Suprapubic skin (tissue), 4 donors: ENCODE measurements at places on chromosomes 3 and 15. TPM values are rescaled to one million over a fixed set of nuclear protein-coding genes. Genes with fewer than 3 reads are reported as not detected.
A peak's percentile ranks its signal among the peaks of the same experiment; 100 is the strongest.

DNA sequence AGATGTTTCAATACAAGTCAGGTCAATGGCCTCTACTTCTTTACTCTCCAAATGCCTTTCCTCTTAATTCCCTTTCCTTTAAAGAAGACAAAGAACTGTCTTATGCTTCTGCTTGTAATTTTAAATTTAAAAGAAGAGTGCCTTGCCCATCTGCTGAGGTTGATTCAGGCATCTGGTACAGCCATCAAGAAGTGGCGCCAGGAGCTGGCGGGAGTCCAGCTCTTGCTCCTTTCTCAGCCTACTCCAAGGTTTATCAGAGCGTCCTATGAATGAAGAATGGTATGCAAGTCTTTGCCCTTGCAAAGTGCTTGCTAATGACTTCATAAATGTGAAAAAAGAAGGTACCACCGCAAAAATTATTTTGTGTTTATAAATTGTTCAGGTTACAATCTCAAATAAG lies 294.6 kb upstream of the TGFBR2 start:
- DNase-seq: no peak

DNA sequence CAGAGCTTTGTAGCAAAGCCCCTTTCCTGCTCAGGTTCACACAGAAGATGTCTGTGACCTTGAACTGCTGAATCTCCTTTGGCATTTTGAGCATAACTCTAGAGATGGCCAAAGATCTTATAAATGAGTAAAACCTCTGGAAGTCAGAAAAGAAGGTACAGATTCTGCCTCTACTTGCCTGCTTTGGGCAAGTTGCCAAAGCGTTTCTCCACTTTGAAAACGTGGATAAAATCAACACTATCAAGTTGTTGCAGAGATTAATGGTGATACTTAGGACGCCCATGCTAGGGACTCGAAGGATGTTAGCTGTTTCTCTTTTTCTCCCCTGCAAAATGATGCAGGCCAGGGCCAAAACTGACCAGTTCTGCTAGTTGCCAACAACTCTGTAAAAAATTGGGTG lies 68.0 kb upstream of the CMTM7 start:
- DNase-seq: no peak

The CPN2 gene
- total RNA-seq: not detected

- DNase-seq: no peak
These were observed 14.4 kb upstream of the GNAI2 start for GRCh38 chr3:50221411-50222168.

- DNase-seq: no peak
These were observed 12.2 kb upstream of the TMEM40 start for GRCh38 chr3:12771236-12771635.

GRCh38 chr3:170739410-170739809 lies 130.6 kb downstream of the RPL22L1 start:
- no peak for DNase-seq

DNA sequence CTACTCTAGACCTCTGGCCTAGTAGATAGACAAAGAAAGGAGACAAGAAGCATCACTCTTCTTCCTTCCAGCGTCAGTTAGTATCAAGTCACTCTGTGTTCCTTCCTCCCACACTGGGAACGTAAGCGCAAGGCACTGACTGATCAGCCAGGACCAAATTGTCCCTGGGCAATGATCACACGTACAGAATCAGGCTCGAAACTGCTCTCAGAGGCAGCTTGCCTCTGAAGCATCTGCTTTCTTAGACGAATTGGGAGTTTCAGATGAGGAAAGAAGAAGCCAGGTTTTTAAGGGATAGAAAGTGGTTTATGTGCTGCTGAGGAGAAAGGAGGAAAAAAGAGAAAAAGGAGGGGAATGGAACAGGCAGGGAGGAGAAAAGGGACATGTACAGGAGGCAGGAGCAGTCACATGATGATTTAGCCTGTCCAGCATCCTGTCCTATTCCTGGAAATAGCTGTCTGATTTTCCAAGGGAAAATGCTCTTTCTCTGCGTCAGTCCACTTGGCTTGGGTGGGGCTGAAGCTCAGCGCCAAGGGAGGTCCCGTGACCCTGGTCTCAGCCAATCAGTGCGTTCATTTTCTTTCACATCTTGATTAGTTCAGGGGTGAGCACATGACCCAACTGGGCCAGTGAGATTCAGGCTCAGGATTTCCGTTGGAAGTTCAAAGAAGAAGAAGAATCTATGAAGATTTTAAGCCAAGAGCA lies 102.0 kb upstream of the PRICKLE2 start:
- DNase-seq: peak; percentile 89

GRCh38 chr3:184885112-184885511 lies 73.1 kb downstream of the VPS8 start:
- no peak for DNase-seq

DNA sequence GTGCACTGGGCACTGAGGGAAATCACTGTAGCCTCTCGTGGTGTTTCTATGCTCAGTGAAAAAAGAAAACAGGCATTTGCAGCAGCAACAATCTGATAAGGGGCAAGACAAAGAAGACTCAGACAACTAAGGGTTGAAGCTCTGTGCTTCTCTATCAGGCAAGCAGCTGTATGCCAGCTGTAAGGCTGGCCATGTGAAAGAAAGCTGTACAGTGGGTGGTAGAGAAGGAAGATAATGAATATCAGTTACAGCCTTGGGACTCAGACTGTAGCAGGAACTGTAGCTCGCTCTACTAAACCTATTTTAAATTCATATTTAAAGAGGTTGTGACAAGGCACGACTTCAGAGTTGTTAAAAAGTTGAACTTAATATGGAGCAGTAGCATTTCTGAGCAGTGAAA lies 76.3 kb downstream of the VGLL3 start:
- no peak for DNase-seq

DNA sequence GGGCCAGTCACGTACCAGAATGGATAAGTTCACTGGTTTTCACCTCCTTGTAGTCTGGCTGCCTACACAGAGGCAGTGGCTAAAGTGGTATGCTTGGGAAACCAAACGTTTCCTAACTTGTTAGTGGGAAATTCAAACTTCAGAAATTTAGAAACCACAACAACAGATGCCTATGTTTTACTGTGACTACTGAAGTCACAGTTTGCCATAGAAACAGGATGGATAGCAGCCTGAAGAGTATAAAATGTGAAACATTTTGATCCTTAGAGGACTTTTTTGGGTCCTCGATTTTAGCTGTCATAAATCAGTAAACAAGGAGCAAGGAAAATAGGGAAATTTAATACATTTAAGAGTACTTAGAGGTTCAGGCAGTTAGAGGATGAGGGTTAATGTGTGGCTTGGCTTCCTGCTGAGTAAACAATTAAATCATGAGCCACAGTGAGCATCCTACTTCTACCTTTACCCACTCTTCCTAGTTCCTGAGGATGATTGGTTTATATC lies 48.6 kb downstream of the CMSS1 start:
- no peak for DNase-seq

GRCh38 chr3:126126811-126127431 lies 43.0 kb upstream of the SLC41A3 start:
- peak; percentile 72 for DNase-seq

The KLHL40 gene
- total RNA-seq: not detected

DNA sequence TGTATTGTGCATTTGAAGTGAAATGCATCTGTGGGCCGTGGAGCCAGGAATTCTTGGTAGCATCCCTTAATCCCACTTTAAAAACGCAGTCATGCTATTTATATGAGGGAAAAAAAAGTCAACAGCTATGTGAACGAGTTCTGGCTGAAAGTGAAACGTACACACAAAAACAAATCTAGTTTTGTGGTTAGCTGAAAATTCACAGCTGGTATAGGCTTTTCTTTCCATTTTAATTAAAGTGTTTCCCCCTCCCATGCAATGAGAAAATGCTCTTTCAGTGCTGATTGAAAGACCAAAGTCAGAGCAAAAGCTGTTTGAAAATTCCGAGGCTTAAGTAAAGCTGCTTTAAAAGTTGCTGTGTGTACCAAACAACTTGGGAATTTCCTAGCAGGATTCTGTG lies 297.4 kb downstream of the PLCL2 start:
- DNase-seq: no peak

- no peak for DNase-seq
These were observed 19.5 kb upstream of the BSN start for GRCh38 chr3:49534581-49535441.

The MLF1 gene
- 8.3 TPM for total RNA-seq

The SAXO2 gene
- not detected for total RNA-seq

GRCh38 chr15:71225851-71226250 lies 110.6 kb downstream of the THSD4 start:
- DNase-seq: no peak

- DNase-seq: no peak
These were observed 5.8 kb upstream of the HCN4 start for GRCh38 chr15:73374604-73375003.

GRCh38 chr3:80688814-80689213 lies 921.0 kb upstream of the ROBO1 start:
- DNase-seq: no peak

- no peak for DNase-seq
These were observed 316.6 kb downstream of the EDEM1 start for GRCh38 chr3:5504135-5504534.

GRCh38 chr15:71440489-71441110 lies 325.3 kb downstream of the THSD4 start:
- DNase-seq: no peak

- peak; percentile 72 for DNase-seq
These were observed 25.2 kb downstream of the ARPP21 start for GRCh38 chr3:35664460-35664919.

DNA sequence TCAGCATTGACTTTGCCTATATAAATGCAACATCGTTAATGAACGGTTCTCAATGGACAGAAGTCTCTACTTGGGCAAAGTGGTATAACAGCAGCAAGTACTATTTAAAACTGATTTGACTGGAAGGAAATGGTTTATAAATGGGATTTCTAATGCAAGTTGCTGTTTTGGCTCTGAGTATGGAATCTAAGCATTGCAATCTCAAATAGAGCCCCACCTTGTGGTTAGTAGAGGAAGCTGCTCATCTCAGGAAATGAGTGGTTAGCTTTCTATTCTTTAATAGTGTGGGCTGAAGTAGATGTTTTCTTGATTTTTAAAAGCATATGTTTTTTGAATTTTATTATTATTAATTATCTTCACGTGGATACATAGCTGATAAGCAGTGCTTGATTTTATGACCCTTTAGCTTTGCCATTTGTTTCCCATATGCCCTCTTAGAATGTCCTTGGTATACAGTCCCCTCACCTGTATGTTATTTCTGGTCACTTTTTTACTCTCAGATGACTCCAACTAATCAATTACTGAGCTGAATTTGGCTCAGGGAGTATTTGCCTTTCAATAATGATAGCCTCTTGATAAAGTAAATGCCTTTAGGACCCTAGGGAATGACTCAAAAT lies 67.1 kb downstream of the OXSM start:
- no peak for DNase-seq

DNA sequence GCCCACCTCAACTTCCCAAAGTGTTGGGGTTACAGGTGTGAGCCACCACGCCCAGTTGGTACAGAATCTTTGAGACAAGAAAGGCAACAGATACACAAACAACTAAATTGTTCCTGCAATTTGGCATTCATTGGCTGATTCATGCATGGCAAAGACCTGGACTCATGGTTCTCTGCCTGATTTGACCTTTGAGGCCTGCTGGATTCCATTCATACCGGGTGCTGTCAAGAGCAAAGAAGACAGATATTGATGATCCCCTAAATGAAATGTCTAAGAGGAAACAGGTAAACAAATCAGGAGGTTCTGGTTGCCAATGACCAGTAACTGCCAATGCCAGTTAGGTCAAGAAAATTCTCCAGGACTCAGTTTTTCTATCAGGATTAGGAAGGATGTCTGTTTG lies 43.9 kb upstream of the RAD18 start:
- DNase-seq: no peak

DNA sequence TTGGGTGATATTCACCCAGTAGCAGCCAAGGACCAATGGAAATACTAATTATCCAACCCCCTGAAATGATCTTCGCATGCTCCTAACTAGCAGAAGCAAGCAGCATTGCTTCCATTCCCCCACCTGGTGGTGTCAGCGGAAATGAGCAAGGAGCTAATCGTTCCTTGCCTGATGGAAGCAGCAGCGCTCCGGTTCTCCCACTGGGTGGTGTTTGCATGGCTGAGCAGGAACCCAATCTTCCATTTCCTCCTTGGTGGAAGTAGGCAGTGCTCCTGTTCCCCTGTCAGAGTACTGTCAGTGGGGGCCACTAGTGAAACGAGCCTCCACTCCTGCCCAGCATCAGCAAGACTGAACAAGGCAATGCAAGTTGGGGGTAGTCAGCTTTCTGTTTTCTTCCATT lies 311.5 kb downstream of the CACNA2D3 start:
- DNase-seq: no peak

DNA sequence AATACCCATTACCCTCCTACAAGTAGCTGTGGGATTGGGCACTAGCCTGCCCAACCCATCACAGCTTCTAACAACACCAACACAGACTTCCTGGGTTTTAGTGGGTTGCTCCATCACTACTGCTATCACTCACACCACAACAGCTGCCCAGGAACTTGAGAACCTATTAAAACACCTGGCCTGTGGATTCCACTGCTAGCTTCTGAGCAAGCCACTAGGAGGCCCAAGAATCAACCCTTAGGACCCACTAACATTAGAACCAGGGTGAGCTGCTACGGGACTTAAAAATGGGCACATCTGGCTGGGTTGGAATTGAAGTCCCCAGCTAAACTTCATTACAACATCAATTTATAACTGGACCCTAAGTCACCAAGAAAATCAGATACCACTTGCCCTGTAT lies 113.2 kb upstream of the TP63 start:
- no peak for DNase-seq

GRCh38 chr15:59632714-59633113 lies 21.1 kb downstream of the GCNT3 start:
- no peak for DNase-seq

GRCh38 chr15:65434201-65434600 lies 11.5 kb upstream of the IGDCC4 start:
- DNase-seq: no peak
